Activated CD4-positive, alpha-beta T cell treated with anti-CD3 and anti-CD28 coated beads, Interleukin-2, Interleukin-6, amounts not matched to agents 100 ng/mL and 50 ng/mL, durations not matched to agents 16 hours and 8 hours (primary cell): ENCODE measurements at places on chromosomes 1 and 21.

- DNase-seq, result no peak
Measured at GRCh38 chr1:13899856-13900255, 199.9 kb downstream of the PRDM2 start.

- no peak for DNase-seq
Measured at GRCh38 chr1:173187671-173188237, 19.4 kb downstream of the TNFSF4 start.

- DNase-seq, result no peak
Measured at GRCh38 chr21:46425041-46425440, 33.6 kb upstream of the DIP2A start.

DNA sequence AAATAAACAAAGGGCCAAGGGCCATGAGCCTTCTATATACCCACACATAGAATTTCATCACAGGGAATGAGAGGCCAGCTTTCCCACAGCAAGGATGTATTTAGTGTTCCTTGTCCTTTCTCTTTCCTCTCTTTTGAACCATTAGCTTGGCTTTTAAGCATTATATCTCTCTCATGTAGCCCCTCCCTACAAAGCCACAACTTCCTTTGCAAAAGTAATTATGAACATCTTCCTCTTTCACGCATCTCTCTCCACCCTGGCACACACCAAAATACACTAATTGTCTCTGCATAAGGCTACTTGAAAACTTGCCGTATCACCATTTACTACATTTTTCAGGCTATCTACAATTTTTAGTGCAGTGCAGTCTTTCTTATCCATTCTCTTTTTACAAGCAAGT is 1.9 kb upstream of the AK5 start:
- DNase-seq, result no peak

GRCh38 chr1:36608272-36608671 is 125.6 kb upstream of the CSF3R start:
- no peak for DNase-seq

GRCh38 chr1:156677616-156678596 is 699 bp upstream of the NES start:
- peak; percentile 38 for DNase-seq

- DNase-seq, result no peak
Measured at GRCh38 chr1:186753241-186753640, 73.0 kb upstream of the PTGS2 start.

- no peak for DNase-seq
Measured at GRCh38 chr1:216691710-216692109, 31.5 kb downstream of the ESRRG start.

DNA sequence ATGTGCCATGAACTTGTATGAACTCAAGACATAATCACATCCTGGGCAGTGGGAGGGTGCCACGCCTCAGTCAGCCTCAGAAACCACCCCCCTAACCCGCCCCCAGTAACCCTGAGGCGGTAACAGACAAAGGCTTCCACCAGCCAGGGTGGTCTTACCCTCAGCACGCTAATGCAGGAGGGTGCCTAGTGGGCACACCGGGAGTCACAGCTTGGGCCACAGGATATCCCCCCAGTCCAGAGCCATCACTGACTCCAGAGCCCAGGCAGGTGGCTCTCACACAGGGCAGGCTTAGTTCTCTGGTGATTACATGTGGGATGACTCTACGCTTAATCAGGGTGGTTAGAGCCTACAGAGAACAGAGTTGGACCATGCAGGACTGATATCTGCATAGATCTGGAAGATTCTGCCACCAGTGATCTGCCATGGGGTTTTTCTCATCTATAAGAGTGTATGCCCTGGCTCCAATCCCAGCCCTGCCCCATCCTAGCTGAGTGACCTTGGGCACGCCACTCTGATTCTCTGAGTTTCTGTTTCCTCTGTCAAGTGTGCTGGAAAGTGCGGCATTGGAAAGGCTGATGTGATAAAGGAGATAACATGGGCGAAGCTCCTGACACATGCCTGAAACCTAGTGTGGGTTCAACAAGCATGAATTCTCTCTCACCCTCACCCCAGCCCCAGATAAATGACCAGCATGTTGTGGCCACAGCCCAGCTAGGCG is 27.3 kb downstream of the OPTC start:
- DNase-seq, result no peak

DNA sequence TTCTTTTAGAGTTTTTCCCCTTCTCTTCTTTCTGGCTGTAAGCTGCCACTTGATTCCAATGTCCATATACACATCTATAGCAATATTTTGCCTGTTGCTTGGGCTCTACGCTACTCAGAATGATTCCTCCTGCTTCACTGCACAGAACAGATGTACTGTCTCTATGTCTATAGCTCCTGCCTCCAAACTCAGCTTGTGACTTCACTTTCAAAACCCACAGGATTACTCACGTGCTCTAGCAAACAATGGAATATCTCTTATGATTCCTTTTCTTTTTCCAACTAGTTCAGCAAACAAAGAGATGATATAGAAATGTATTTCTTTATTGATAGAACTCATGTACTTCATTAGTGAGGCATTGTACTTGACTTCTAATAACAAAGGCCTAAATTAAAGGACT is 80.5 kb upstream of the SOX13 start:
- DNase-seq, result no peak

DNA sequence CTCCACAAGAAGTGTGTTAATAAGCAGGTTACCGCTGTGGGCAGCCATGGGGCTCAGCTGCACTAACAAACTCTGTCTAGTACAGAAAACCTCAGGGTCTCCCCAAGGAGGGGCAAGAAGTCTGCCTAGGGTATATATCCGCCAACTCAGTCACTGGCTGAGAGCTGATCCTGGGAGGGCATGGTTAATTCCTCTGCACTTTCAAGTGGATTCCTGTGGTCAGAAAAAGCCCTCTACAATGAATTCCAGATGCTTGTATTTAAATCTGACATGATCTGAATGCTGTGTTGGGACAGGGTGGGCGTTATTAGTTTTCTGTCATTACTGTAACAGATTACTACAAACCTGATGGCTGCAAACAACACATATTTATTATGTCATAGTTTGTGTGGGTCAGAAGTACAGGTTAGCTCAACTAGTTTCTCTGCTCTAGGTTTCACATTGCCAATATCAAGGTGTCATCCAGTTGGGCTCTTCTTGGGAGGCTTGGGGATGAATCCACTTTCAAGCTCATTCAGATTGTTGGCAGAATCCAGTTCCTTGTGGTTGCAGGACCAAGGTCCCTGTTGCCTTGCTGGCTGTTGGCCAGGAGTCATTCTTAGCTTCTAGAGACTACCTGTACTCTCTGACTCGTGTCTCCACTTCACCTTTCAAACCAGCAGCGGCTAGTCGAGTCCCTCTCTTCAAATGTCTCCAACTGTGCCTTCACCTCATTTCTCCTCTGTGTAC is 8.0 kb upstream of the SELE start:
- DNase-seq, result no peak

DNA sequence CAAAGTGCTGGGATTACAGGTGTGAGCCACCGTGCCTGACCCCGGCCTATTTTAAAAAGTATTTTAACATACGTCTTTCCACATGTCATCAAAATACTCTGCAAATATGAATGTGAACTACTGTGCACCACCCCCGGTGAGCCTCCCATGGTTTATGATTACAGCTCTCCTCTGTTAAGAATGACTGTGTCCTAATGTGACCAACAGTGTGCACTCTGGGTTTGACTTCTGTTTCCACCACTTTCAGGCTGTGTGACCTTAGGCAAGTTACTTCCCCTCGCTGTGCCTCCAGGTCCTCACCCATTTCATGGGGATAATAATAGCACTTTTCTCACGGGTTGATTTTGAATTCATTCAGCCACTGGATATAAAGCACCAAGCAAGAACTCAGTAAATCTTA is 14.7 kb downstream of the AMPD2 start:
- no peak for DNase-seq

DNA sequence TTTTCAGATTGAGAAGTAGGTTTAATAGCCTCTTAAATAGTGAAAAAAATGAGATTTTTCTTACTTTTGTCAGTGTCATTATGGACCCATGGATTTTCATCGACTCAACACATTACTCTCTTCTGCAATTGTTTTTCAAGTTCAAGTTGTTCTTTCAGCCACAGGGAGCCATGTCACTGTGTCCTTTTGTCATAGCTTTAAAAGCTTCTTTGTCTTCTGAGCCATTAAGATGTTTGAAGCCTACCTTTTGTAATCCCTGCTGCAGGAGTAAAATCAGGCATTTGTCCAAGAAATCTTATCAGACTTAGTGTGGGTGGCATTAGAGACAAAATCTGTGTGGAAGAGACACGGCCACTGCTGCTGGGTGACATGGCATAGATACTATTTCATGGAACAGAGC is 92.8 kb upstream of the ZP4 start:
- DNase-seq, result no peak

- peak; percentile 53 for DNase-seq
Measured at GRCh38 chr21:42737951-42738590, 84.7 kb downstream of the PDE9A start.

- DNase-seq, result no peak
Measured at GRCh38 chr1:219379691-219380090, 206.0 kb downstream of the LYPLAL1 start.

- no peak for DNase-seq
Measured at GRCh38 chr1:209831615-209832014, 3.8 kb downstream of the UTP25 start.
